Activated CD4-positive, alpha-beta T cell treated with anti-CD3 and anti-CD28 coated beads, Interleukin-2, amount 50 U/mL, for 1 hour (primary cell): ENCODE measurements at places on chromosomes 12 and 14.

DNA sequence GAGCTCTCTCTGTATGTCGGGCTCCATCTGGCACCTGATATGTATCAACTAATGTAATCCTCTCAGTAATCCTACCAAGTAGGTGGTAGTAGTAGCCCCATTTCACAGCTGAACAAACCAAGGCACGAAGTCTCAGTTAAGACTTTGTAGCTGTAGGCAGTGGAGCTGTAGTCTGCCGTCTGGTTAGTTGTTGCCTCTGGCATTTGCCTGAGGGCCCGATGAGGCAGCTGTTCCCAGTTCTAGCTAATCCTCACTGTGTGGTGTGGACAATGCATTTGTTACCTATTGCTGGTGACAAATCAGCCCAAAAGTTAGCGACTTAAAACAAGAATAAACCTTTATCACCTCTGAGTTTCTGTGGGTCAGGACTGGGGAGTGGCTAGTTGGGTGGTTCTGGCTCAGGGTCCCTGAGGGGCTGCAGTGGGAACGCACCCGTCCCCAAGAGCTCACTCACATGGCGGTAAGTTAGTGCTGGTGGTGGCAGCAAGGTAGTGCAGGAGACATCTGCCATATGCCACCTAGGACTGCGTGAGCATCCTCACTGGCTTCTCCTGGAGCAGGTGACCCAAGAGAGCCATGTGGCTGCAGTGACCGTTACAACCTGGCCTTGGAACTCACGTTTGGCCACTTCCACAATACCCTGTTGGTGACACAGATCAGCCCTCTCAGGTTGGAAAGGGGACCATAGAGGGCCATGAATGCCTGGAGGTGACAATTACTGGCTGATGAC lies 5.6 kb downstream of the AACS start:
- no peak for DNase-seq

- DNase-seq = no peak
These were observed 376.5 kb downstream of the C12orf75 start for GRCh38 chr12:105706973-105707334.

DNA sequence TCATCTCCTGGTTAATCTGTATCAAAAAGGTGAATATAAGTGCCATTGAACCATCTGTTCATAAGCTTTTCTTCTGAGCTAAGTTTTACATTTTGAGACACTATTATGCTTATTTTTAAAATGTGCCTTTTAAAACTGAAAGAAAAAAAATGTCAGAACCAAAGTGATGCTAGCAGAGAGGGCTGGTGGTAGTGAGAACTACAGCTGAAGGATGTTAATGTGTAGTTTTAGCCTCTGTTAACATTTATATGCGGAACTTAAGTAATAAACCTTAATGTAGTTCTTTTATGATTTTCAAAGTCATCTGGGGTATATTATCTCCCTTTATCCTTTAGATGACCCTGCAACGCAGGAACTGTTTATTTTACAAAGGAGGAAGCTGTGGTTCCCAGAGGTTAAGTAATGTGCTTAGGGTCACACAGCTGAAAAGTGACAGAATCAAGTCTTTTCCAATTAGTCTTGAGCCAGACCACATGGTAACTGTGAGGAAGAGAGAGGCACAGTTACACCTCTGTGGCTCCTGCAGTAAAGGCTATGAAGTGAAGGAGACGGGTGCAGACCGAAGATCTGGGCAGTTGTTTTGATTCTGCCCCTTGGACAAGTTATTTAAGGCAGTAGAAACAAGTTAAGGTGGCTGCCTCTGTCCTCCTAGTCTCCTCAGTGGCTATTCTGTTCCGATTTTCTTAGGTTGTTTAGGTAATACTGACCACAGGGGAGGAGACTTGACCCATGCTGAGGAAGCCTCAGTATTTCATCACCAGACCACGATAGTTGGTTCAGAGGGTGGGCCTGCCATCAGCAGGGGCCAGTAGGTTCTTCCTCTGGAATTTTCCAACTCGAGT lies 23.9 kb downstream of the GNG2 start:
- DNase-seq = no peak

DNA sequence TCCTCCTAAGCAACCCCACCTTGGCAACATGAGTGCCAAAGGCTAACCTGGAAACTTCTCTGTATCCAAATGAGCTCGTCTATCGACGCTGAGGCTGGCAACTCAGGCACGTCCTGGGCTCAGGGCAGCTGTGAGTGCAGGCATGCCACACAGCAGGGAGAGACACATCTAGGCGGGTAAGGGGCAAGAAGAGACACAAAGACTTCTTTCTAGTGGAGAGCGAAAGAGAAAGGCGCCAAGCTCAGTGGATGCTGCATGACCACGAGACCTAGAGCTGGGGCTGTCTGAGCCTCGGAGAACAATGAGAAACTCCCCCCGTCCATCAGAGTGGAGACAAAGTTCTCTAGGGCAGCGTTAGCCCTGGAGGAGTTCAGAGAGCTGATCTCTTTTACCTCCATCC lies 170.4 kb downstream of the CALM1 start:
- DNase-seq = no peak

DNA sequence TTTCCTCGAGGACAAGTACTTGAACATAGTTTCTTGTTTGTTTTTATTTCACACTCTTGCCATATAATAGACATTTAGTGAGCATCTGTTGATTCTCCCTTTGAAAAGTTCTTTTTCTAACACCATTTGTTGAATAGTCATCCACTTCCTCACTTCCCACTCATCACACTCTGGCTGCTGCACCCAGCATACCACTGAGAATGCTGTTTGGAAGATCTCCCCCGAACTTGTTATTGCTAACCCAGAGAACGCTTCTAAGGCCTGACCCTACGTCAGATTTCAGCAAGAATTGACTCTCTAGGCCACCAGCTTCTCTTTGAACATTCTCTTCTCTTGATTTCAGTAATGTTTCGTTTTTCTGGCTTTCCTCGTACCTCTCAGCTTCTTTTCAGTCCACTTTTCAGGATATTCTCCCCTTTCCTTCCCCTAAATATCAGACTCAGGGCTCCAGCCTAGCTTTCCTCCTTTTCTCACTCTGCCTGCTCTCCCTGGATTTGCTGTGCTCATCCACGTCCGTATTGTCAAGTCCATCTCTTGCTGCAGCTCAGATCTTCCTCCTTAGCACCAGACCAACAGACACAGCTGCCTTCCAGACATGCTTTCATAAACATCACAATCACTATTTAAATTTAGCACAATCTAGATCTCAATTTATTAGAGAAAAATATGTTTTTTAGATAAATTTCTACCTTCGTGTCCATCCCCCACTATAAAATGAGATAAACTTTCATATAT lies 94.0 kb upstream of the SLC38A4 start:
- DNase-seq = no peak

- DNase-seq = no peak
These were observed 28.1 kb downstream of the SPRING1 start for GRCh38 chr12:116709768-116710167.

DNA sequence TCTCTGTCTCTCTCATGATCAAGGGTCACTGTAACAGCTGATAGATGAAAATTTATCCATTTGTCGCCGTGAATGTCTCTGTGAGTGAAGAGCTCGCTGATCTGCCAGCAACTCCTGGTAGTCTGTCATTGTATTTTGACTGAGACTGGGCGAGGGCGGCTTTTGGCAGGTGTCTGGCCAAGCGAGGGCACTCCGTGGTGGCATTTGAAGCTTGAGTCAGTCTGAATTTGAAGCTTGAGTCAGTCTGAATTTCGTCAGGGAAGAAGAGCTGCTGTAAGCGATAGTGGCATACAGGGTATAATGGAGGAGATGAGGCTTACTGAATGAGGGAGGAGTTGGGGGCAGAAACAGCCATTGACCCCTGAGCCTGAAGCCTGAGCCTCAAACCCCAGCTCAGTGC lies 56.8 kb upstream of the FAM181A start:
- no peak for DNase-seq

DNA sequence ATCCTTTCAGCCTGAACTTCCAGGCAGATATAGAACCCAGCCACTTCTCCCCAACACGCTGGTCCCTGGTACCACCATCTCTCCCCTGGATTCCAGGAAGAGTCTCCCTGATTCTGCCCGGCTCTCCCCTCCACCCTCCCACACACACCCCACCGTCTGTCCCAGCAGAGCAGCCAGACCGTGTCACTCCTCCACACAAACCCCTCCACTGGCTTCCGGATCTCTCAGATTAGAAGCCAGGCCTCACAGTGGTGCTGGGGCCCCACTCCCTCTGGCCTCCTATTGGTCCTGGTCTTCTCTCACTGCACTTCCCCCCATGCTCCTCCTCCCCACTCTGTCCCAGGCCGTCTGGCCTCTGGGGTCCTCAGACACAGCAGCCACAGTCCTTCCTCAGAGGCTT lies 52.4 kb upstream of the CDKN3 start:
- no peak for DNase-seq

- DNase-seq = no peak
These were observed 103.1 kb downstream of the PRICKLE1 start for GRCh38 chr12:42486407-42486806.

GRCh38 chr14:74526854-74527585 lies 33.5 kb downstream of the ISCA2 start:
- no peak for DNase-seq

- no peak for DNase-seq
These were observed 6.6 kb downstream of the CACNA2D4 start for GRCh38 chr12:1911598-1912575.

DNA sequence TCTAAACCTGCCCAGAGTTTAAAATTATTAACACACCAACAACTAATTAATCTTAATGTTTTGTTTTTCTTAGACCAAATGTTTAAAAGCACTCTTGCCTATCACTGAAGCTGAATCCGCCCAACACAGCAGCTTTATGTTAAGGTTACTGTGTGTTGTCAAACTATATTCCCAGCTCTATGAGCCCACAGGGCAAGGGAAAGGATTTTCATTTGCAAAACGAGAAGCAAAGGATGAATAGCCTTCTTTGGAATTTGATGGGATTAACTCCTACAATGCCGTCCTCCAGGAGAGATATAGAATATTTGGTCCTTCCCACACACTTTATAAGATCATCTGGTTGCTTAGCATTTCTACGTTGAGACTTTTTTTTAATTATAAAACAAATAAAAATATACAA lies 43.7 kb downstream of the DUSP16 start:
- DNase-seq = no peak

DNA sequence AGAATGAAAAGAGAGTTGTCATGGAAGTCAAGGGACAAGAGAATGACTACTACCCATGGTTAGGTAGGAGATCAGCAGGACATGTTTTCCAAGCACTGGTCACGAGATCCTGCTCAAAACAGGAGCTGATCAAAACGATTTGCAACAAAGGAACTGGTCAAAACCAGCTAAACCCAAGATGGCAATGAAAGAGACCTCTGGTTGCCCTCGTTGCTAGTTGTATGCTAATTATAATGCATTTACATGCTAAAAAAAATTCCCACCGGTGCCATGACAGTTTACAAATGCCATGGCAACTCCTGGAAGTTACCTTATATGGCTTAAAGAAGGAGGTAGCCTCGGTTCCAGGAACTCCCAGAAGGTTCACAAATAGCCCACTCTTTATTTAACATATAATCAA lies 95.0 kb upstream of the OTX2 start:
- no peak for DNase-seq

GRCh38 chr12:3681595-3682061 lies 71.3 kb downstream of the CRACR2A start:
- DNase-seq = no peak

DNA sequence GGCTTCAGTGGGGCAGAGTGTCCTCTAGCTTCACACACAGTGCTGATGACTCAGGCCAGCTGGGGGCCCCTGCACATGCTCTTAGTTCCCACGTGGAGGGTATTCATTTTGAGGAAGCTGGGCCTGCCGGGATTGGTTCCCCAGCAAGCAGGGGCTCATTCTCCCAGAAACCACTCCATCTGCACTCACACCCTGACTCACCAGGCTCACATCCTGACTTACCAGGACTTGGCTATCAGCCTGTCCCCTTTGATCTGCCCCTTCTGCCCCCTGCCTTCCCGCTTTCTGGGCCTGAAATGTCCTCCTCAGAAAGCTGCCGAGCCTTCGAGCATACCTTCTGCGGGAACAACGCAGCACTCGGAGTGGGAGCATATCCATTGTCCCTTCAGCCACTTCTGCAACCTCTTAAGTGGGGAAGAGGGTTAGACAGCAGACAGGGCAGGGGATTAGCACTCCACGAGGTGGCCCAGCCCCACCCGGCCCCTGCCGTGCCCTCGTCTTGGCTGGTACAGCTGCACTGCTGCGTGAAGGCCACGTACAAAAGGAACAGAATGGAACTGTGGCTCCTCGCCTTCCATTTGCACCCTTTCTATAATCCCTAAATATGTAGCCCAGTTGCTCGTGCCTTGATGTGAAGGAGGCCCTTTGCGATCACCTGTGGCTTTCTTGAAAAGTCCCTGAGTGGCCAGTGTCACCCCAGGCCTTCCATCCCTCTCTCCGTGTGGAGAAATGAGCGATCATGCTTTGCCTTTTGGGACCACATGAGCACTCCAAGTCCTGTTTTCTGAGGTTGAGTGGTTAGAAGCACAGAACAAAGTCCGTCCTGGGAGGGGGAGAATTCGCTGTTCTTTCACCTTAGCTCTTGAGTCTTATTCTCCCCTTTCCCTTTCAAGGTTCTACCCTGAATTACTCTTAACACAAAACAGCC lies 26.1 kb downstream of the TPCN1 start:
- DNase-seq = no peak

- DNase-seq = no peak
These were observed 7.6 kb upstream of the NR4A1 start for GRCh38 chr12:52043386-52044212.

GRCh38 chr14:35480119-35480769 lies 53.7 kb upstream of the INSM2 start:
- DNase-seq = no peak

GRCh38 chr14:105271224-105271890 lies 23.0 kb downstream of the BTBD6 start:
- no peak for DNase-seq

- DNase-seq = no peak
These were observed 214.9 kb upstream of the DDHD1 start for GRCh38 chr14:53368066-53368465.

- DNase-seq = no peak
These were observed 22.8 kb downstream of the OTUB2 start for GRCh38 chr14:94048691-94049624.

- no peak for DNase-seq
These were observed 120.9 kb upstream of the LMO3 start for GRCh38 chr12:16726879-16727278.

DNA sequence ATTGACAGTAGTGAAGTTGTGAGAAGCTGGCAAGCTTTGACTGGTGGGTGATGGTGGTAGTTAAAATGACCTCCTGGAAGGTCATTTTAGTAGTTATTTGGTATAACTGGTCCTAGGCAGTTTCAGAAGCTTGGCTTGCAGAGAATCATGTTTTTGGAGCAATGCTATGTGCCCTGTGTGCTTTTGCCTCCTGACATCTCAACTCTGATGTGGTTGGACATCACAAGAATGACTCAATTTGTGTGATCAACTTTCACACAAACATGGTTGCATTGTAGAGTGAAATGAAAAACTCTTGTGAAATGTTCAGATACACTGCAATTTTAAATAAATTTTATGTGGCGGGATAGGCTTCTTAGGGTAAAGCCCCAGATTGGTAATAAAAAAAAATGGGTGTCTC lies 8.3 kb upstream of the ABCD2 start:
- no peak for DNase-seq
